ENCODE measurements at places on chromosomes 5 and 9.

- peak; percentile 88 for DNase-seq
Measured at GRCh38 chr5:178116143-178116885, 3.0 kb downstream of the N4BP3 start.

DNA sequence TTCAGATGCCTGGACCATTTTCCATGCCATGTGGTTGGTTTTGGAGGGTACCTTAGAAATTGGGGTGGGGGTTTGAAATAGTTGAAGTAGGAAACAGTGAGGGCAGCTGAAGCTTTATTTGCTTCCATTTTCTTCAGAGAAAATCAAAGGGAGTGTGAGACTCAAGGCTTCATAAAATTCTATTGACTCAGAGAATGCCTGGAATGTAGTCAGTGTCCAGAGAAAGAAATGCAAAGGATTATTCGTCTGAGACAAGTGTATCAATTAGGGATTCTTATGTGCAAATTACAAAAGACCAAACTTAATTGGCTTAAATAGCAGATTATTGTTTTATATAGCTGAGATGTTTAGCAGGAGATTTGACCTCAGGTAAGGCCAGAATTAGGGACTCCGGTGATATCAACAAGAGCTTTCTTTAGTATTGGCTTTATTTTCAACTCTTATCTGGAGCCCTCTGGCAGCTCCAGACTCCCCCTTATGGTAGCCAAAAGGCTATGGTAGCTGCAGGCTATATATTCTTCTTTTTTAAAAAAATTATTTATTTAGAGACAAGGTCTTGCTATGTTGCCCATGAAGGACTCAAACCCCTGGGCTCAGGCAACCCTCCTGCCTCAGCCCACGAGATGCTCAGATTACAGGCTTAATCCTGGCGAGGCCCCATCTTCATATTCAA, 38.9 kb downstream of the PTTG1 start:
- DNase-seq, result no peak

- DNase-seq, result no peak
Measured at GRCh38 chr9:110189559-110190320, 18.2 kb downstream of the C9orf152 start.

DNA sequence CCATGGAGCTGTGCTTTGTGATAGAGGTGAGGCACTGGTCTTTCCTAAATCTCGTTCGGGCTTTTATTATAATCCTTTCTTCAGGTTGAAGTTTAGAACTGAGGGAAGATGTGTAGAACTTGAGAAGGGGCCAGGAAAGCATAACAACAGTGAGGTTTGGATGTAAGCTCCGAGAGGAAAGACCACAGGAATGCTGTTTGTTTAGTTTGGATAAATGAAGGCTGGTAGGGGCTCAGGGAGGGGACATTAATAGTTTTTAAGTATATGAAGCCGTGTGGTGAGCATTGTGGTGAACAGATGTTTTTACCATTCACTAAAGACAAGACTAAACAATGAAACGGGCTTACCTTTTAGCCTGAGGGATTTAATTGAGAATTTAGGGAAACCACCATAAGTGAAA, 130.8 kb downstream of the ARHGAP26 start:
- DNase-seq, result no peak

- no peak for DNase-seq
Measured at GRCh38 chr5:136699651-136700050, 334.3 kb upstream of the TRPC7 start.

DNA sequence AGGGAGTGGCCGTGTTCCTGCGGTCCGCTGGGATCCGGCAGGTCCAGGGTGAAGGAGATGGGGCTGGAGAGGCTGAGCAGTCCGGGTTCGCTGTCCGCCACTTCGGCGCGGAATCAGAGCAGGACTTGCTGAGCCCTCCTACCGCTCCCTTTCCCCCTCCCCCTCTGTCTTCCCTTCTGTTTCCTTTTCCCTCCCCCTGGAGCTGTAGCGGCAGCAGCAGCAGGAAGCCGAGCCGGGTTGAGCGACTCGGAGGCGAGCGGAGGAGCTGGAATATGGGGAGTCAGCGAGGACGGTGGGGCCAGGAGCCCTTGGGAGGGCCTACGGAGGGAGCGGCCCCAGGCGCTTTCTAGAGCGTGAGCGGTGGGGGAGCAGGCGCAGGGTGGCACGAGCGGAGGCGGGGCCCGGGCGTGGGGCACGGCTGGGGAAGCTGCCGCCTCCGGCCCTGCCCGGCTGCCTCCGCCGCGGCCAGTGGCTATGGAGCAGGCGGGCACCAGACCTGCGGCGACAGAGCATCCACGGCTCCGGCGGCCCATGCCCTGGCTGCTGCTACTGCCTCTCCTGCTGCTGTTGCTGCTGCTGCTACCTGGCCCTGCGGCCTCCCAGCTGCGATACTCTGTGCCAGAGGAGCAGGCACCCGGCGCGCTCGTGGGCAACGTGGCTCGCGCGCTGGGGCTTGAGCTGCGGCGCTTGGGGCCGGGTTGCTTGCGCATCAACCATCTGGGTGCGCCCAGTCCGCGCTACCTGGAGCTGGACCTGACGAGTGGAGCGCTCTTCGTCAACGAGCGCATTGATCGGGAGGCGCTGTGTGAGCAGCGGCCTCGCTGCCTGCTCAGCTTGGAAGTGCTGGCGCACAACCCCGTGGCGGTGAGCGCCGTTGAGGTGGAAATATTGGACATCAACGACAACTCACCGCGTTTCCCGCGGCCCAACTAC, at the start of gene PCDHAC2:
TSS of gene PCDHAC2 (plus strand) at position 184 of the 933 bp plus-strand sequence. CDS start at position 475, 291 bp downstream.
- no peak for DNase-seq
